Activated naive CD4-positive, alpha-beta T cell treated with anti-CD3 and anti-CD28 coated beads, Interleukin-2, amount 10 ng/mL, durations not matched to agents 5 hours and 36 hours (primary cell): ENCODE measurements at places on chromosomes 6 and 20. TPM values are rescaled to one million over a fixed set of nuclear protein-coding genes. Genes with fewer than 3 reads are reported as not detected.

The IMPG1 gene
- not detected for total RNA-seq

The ADTRP gene
- 11.3 TPM for total RNA-seq

The OLIG3 gene
- not detected for total RNA-seq

The BCL2L1 gene
- 66.1 TPM for total RNA-seq

The PDYN gene
- total RNA-seq: not detected

The RHAG gene
- not detected for total RNA-seq
